Activated naive CD4-positive, alpha-beta T cell treated with anti-CD3 and anti-CD28 coated beads for 36 hours (primary cell): ENCODE measurements at places on chromosomes 12 and 14. TPM values are rescaled to one million over a fixed set of nuclear protein-coding genes. Genes with fewer than 3 reads are reported as not detected.

The KRT71 gene
- total RNA-seq: not detected

DNA sequence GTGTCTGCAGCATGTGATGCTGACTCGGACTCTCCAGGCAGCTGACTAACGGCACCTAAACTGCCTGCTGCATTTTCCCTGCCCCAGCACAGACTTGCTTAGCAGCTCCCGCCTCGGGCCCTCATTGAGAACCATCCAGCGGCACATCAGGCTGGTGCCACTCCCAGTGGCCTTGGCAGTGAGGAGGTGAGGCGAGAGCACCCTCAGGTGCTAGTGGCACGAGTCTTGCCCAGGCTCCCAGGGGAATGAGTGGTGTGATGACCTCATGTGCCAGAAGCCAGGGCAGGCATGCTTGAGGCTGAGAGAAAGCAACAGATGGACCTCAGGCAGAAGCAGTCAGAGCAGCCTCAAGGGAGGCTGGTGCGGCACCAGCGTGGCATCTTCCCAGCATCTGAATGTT lies 60.2 kb downstream of the PRKCH start:
- peaks cover 20% of the 10 kb centered on the region for H3K36me3 ChIP-seq
- H3K27me3 ChIP-seq: no peaks in the 10 kb centered on the region
- H3K4me1 ChIP-seq: peaks cover 15% of the 10 kb centered on the region

DNA sequence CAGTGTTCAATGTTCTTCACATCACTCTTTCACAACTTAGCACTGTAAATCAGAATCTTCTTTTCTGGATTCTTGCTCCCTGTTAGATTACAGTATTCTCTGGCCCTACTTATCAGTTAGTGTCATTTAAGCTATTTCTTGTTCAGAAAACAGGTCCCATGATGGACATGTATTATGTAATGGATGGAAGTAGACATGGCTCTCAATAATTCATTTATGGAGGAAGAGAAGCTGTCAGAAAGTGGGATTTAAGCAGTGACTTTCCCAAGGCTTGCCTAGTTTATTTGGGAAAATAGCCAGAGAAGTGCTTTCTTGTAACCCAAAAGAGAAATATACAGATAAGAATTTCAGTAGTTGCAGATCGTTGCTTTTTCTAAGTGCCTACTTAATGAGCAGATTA lies 1.6 kb downstream of the ERC1 start:
- no peaks in the 10 kb centered on the region for H3K27me3 ChIP-seq
- H3K4me3 ChIP-seq: peak overlapping the region; percentile 86
- H3K36me3 ChIP-seq: peaks cover 2% of the 10 kb centered on the region
- no peak for DNase-seq

DNA sequence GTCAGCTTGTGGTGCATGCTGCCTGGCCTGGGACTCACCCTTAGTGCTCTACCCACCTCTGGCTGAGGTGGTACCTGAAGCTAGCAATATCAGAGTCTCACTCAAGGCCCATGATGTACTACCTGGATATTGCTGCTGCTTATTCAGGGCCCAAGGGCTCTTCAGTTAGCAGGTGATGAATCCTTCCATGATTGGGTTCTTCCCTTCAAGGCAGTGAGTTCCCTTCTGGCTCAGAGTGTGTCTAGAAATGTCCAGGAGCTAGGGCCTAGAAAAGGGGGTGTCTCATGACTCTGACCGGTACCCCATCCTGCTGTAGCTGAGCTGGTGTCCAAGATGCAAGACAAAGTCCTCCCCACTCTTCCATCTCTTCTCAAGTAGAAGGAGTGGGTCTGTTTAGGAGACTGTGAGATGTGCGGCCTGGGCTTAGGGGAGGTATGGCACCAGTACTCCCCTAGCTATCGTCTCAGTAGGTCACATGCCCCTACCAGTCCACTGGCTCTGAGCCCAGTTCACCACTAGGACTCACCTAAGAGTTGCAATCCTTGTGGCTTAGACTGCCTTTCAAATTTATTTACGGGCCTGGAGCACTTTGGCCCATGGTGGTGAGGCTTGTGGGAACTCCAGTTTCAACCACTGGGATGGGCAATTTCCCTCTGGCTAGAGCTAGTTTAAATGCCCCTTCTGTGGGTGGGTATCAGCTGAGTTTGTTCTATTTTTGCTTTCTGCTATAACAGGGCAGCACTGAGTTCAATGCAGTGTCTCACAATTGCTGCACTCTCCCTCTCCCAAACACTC lies 12.2 kb downstream of the PRORP start:
- no peak overlapping the region for H3K4me3 ChIP-seq
- no peak overlapping the region for H3K27ac ChIP-seq
- H3K36me3 ChIP-seq: peaks cover 26% of the 10 kb centered on the region
- H3K27me3 ChIP-seq: no peaks in the 10 kb centered on the region
- peaks cover 14% of the 10 kb centered on the region for H3K4me1 ChIP-seq

DNA sequence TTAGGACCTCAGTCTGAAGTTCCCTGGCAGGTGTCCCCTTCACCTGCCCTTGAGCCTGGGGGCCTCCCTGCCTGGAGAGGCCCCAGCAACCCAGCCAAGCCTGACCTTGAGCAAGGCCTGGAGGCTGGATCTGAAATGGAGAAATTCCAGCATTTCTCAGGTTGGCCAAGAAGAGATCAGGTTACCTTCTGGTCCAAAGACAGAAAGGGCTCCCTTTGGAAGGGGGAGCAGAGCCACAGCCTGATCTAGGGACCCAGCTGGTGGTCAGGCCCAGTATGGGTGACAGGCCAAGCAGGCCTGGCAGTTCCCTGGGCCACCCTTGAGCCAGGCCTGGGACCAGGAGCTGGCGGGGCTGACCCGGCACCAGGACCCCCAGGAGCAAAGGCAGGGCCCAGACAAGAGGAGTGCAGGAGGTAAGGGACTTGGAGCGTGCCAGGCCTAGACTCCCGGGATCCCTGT lies 82.8 kb downstream of the TNFAIP2 start:
- no peaks in the 10 kb centered on the region for H3K4me1 ChIP-seq
- H3K36me3 ChIP-seq: peaks cover 2% of the 10 kb centered on the region
- H3K4me3 ChIP-seq: no peak overlapping the region
- DNase-seq: no peak

GRCh38 chr14:92551044-92551841 lies 37.7 kb downstream of the RIN3 start:
- no peak overlapping the region for H3K4me3 ChIP-seq
- no peak overlapping the region for H3K27ac ChIP-seq
- H3K4me1 ChIP-seq: peaks cover 28% of the 10 kb centered on the region
- H3K27me3 ChIP-seq: no peaks in the 10 kb centered on the region
- peak; percentile 30 for DNase-seq

DNA sequence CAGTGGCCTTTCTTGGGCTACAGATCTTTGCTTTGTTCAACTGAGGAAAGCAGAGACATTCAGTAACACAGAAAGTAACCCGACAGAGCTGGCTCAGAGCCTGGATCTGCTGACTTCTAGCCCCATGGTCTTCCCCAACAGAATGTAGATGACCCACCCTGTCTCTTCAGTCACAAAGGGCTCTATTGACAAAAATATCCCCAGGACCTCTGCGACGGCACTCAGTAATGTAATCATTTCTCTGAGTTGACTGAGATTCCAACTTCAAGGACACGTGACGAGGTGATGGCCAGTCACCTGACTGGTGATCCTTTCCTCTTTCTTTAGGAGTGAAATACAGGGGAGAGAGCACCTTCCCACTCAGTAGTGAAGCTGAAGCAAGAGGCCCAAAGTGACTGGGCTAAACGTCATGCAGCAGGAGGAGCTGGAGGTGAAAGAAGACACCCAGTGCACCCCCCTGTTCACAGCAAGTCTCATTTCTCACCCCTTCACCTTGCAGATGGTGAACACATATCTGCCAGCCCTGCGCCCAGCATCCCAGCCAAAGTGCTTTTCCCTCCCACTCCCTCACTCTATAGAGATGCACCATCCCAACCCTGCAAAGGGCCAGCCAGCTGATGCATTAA lies 179.2 kb upstream of the EGLN3 start:
- no peak for DNase-seq
- H3K36me3 ChIP-seq: no peaks in the 10 kb centered on the region
- H3K4me3 ChIP-seq: no peak overlapping the region
- no peaks in the 10 kb centered on the region for H3K27me3 ChIP-seq

GRCh38 chr12:117005417-117006046 lies 93.7 kb downstream of the TESC start:
- no peak for DNase-seq
- H3K4me1 ChIP-seq: no peaks in the 10 kb centered on the region
- no peaks in the 10 kb centered on the region for H3K27me3 ChIP-seq

GRCh38 chr14:103002578-103003350 lies 54.6 kb downstream of the CDC42BPB start:
- no peak for DNase-seq
- H3K36me3 ChIP-seq: no peaks in the 10 kb centered on the region

The DHRS2 gene
- 0.17 TPM for total RNA-seq

GRCh38 chr12:114888928-114889584 lies 205.1 kb upstream of the TBX3 start:
- no peaks in the 10 kb centered on the region for H3K36me3 ChIP-seq
- DNase-seq: no peak
- no peak overlapping the region for H3K27ac ChIP-seq
- H3K4me3 ChIP-seq: no peak overlapping the region
- H3K27me3 ChIP-seq: peaks cover 2% of the 10 kb centered on the region
- no peaks in the 10 kb centered on the region for H3K4me1 ChIP-seq
